ENCODE measurements at places on chromosomes 6 and 20. TPM values are rescaled to one million over a fixed set of nuclear protein-coding genes. Genes with fewer than 3 reads are reported as not detected.

- H3K36me3 ChIP-seq: no peaks in the 10 kb centered on the region
- no peaks in the 10 kb centered on the region for H3K27me3 ChIP-seq
- H3K27ac ChIP-seq: no peak overlapping the region
- H3K4me1 ChIP-seq: no peaks in the 10 kb centered on the region
Observed at GRCh38 chr6:8446391-8446790, 11.0 kb upstream of the SLC35B3 start.

DNA sequence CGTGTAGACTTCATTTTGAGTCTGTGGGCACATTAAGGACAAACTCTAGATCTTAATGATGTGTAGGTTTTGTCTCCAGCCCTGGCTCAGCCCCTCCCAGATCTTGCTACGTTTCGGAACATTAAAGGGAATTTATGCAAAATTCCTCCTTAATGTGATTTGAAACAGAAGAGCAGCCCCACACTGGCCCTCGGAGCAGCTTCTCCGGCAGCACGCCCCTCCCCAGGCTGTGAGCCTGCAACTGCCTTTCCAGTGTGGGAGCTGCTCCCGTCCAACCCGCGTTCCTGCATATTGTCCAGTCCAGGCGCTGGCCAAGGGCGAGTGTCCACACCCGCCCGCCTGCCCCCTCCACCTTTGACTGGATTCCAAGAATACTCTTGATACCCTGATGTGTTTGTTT, 257.2 kb downstream of the TAF4 start:
- H3K4me3 ChIP-seq: no peak overlapping the region
- H3K27ac ChIP-seq: no peak overlapping the region
- DNase-seq: no peak

Gene CRIP3
- 0.93 TPM for total RNA-seq

Gene BPIFB1
- total RNA-seq: not detected

- H3K4me1 ChIP-seq: no peaks in the 10 kb centered on the region
- H3K36me3 ChIP-seq: no peaks in the 10 kb centered on the region
- peak; percentile 8 for DNase-seq
- no peak overlapping the region for H3K27ac ChIP-seq
Observed at GRCh38 chr20:38337561-38338140, 8.6 kb upstream of the LBP start.

Gene COL9A3
- total RNA-seq: 31.7 TPM

Gene RAB44
- not detected for total RNA-seq

- no peak overlapping the region for H3K4me3 ChIP-seq
- H3K27me3 ChIP-seq: no peaks in the 10 kb centered on the region
- H3K4me1 ChIP-seq: no peaks in the 10 kb centered on the region
- DNase-seq: no peak
Observed at GRCh38 chr6:152099446-152100182, 292.1 kb downstream of the ESR1 start.

Gene NMBR
- total RNA-seq: not detected

GRCh38 chr6:71488186-71488585, 199.6 kb downstream of the OGFRL1 start:
- no peak overlapping the region for H3K4me3 ChIP-seq
- no peaks in the 10 kb centered on the region for H3K36me3 ChIP-seq
- H3K4me1 ChIP-seq: peaks cover 6% of the 10 kb centered on the region
- no peak overlapping the region for H3K27ac ChIP-seq

DNA sequence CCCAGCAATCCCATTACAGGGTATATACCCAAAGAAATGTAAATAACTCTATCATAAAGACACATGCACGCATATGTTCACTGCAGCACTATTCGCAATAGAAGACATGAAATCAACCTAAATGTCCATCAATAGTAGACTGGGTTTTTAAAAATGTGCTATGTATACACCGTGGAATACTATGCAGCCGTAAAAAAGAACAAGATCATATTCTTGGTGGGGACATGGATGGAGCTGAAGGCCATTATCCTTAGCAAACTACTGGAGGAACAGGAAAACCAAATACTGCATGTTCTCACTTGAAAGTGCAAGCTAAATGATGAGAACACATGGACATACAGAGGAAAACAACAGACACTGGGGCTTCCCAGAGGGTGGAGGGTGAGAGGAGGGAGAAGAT, 201.2 kb downstream of the GMDS start:
- H3K27me3 ChIP-seq: no peaks in the 10 kb centered on the region
- no peak overlapping the region for H3K4me3 ChIP-seq
- H3K4me1 ChIP-seq: no peaks in the 10 kb centered on the region
- no peak for DNase-seq
- no peaks in the 10 kb centered on the region for H3K36me3 ChIP-seq

Gene ALDH8A1
- 0.54 TPM for total RNA-seq

DNA sequence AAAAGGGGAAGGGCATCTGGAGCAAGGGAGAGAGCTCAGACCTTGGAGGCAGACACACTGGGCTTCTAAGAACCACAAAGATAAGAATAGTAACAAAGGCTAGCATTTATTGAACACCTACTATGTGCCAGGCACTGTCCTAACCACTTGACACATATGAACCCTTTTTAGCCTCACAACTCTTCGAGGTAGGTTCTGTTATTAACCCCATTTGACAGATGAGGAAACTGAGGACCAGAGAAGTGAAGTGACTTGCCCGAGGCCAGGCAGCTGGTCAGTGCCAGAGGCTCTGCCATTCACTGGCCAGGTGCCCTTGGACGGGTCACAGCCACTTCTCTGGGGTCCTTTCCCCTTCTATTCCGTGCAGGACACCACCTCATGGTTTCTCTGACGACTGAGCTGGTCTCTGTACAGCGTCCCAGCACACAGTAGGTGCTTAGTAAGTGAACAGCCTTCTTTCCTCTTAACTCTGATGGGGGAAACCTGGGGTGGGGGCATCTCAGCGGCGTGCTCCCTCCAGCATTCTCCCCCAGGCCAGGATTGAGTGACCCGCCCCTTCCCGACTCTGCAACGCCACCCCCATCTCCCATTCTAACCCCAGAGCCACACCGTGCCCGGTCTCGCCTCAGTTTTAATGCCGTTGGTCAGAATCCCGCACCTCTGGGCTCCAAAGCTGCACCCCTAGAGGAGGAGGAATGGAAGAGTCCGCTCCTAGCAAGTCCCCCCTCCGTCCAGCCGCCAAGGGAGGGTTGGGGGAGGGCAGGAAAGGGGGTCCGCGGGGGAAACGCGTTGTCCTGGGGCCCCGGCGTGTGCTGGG, 55.7 kb downstream of the CD40 start:
- H3K4me1 ChIP-seq: no peaks in the 10 kb centered on the region
- H3K4me3 ChIP-seq: no peak overlapping the region
- H3K27ac ChIP-seq: no peak overlapping the region
- no peak for DNase-seq

DNA sequence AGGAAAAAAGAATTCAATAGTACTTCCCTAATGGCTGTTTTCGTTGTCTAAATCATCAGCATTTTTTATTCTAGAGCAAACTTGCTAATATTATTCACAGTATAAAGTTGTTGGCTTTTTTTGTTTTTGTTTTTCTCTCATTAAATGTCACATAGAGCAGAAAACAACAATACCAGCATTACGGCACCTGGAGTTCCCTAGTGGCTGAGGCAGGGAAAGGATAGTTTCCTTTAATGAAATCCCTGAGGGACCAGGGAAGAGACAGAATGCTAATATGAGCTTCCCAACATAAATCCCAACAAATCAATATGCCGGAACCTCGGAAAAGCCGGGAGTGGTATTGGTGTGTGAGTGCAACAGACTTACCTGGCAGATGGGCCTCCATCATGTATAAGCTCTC, 235.2 kb upstream of the ASCC3 start:
- H3K4me3 ChIP-seq: no peak overlapping the region
- no peak overlapping the region for H3K27ac ChIP-seq
- H3K27me3 ChIP-seq: no peaks in the 10 kb centered on the region
- no peak for DNase-seq

Gene LRFN2
- not detected for total RNA-seq

- H3K27me3 ChIP-seq: no peaks in the 10 kb centered on the region
- H3K36me3 ChIP-seq: no peaks in the 10 kb centered on the region
- no peak overlapping the region for H3K27ac ChIP-seq
- H3K4me3 ChIP-seq: no peak overlapping the region
- no peak for DNase-seq
- H3K4me1 ChIP-seq: peaks cover 8% of the 10 kb centered on the region
Observed at GRCh38 chr6:130929036-130929678, 102.0 kb downstream of the SMLR1 start.

Gene NOTCH4
- total RNA-seq: 11.0 TPM

Gene ZSCAN23
- 6.4 TPM for total RNA-seq

- peaks cover 12% of the 10 kb centered on the region for H3K4me1 ChIP-seq
- no peak for DNase-seq
- no peaks in the 10 kb centered on the region for H3K27me3 ChIP-seq
- H3K27ac ChIP-seq: no peak overlapping the region
- no peak overlapping the region for H3K4me3 ChIP-seq
- H3K36me3 ChIP-seq: no peaks in the 10 kb centered on the region
Observed at GRCh38 chr20:24736131-24736843, 212.8 kb upstream of the CST7 start.

- no peaks in the 10 kb centered on the region for H3K36me3 ChIP-seq
- DNase-seq: no peak
- H3K4me1 ChIP-seq: no peaks in the 10 kb centered on the region
- H3K4me3 ChIP-seq: no peak overlapping the region
- no peaks in the 10 kb centered on the region for H3K27me3 ChIP-seq
Observed at GRCh38 chr20:39897781-39898466, 791.1 kb downstream of the MAFB start.

DNA sequence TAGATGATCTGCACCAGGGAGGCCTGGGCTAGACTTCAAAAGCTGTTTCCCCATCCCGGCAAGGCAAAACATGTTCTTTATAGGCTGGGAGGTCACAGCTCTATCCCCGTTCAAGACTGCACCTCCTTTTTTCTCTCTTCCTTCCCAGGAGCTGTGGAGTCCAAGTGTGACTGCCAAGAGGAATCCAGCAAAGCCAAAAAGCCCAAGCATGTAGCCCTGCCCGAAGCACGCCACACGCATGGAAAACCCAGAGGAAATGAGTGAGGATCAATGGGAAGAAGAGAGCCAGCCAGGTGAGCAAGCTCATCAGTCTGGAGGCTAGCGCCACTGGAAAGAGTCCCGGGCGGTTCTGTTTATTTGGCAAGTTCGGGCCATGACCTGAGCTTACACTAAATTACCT, 240.4 kb downstream of the PRL start:
- H3K27me3 ChIP-seq: no peaks in the 10 kb centered on the region
- H3K27ac ChIP-seq: no peak overlapping the region
- no peaks in the 10 kb centered on the region for H3K36me3 ChIP-seq

- no peak overlapping the region for H3K27ac ChIP-seq
- H3K4me3 ChIP-seq: no peak overlapping the region
- H3K4me1 ChIP-seq: peaks cover 7% of the 10 kb centered on the region
- no peak for DNase-seq
Observed at GRCh38 chr6:36244641-36245280, 25.1 kb upstream of the PNPLA1 start.

DNA sequence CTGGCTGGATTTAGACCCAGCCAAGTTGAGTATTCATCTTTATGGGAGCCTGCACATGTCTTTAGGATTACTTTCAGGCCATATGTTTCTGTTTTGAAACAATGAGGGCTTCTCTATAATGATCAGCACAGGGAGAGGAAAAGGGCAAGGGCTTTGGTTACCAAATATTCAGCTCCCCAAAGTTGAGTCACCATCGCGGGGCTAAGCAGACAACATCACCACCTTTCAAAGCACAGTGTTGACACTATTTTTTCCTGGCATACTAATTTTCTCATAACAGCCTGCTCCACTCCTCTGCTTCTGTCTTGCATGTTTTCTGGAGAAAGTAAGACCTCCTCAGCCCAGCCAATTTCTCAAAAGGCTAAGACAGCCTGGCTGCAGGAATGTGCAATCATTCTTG, 4.9 kb downstream of the SCML4 start:
- H3K27me3 ChIP-seq: no peaks in the 10 kb centered on the region
- no peak overlapping the region for H3K4me3 ChIP-seq
- H3K4me1 ChIP-seq: peaks cover 17% of the 10 kb centered on the region
- DNase-seq: no peak
- H3K36me3 ChIP-seq: no peaks in the 10 kb centered on the region
- H3K27ac ChIP-seq: no peak overlapping the region

DNA sequence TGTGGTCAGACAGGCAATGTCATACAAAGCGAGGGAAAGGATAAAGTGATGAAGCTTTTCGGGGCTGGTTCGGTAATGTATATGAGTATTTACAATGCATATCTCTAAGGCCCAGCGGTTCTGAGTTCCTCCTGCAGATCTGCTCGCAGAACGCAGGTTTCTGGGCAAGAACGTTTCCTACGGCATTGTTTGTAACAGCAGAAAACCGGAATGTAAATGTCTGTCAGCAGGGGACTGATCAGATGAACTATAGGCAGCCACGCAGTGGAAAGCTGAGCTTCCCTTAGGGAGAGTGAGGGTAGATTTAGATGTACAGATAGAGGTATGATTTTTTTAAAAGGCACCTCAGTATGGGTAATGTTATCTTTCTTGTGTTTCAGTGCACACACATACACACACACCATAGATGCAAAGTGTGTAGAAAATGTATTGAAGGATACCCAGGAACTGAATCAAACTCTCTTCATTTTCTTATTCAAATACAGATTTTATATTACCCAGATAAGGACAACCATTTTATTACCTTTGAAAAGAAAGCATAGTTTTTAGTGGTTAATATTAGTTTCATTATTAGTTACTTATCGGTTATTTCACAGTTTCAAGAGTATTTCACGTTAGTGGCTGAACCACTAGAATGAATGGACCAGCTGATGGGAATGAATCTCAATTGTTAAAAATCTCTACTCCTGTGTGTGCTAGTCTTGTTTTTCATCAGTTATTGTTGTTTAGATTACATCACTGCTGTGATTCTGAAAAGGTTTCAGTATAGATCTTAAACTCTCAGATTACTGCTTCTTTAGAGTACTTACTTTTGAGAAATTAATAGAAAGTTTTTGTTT, 56.2 kb downstream of the SNX9 start:
- no peaks in the 10 kb centered on the region for H3K27me3 ChIP-seq
- no peak for DNase-seq
- H3K4me3 ChIP-seq: no peak overlapping the region
- H3K27ac ChIP-seq: no peak overlapping the region
- H3K4me1 ChIP-seq: peaks cover 24% of the 10 kb centered on the region

Gene SLC4A11
- 49.0 TPM for total RNA-seq

GRCh38 chr6:150345781-150346180, 23.0 kb upstream of the IYD start:
- no peak overlapping the region for H3K4me3 ChIP-seq
- DNase-seq: no peak
- H3K36me3 ChIP-seq: no peaks in the 10 kb centered on the region
- H3K4me1 ChIP-seq: peaks cover 11% of the 10 kb centered on the region
- no peaks in the 10 kb centered on the region for H3K27me3 ChIP-seq
- no peak overlapping the region for H3K27ac ChIP-seq

Gene MOG
- total RNA-seq: not detected

Gene GRM1
- 2.5 TPM for total RNA-seq

DNA sequence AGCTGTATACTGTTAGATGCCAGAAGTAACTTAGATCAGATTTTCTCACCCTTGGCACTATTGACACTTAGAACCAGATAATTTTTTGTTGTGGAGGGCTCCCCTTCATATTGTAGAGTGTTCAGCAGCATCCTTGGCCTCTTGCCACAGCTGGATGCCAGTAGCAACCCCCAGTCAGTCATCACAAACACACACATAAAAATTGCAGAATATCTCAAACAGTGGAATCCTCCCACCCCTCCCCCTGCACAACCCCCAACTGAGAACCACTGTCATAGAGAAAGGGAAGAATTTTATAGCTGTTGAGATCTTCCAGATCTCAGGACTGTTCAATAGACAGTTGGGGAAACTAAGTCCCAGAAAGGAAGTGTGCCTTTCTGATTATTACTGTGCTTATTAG, 81.2 kb upstream of the VSTM2L start:
- no peaks in the 10 kb centered on the region for H3K36me3 ChIP-seq
- no peaks in the 10 kb centered on the region for H3K4me1 ChIP-seq
- DNase-seq: no peak
- no peak overlapping the region for H3K27ac ChIP-seq
